Motor neuron (in vitro differentiated cells): ENCODE measurements at places on chromosomes 5 and 9. TPM values are rescaled to one million over a fixed set of nuclear protein-coding genes. Genes with fewer than 3 reads are reported as not detected.

Gene SHC3
- 22.4 and 27.8 TPM in 2 replicates for total RNA-seq

Gene PPP3R2
- not detected in 2 replicates for total RNA-seq

Gene SLC4A9
- 0.89 TPM in 1 of 2 replicates, not detected in the other for total RNA-seq

Gene DMRT3
- 0.41 and 0.64 TPM in 2 replicates for total RNA-seq

Gene ORM2
- total RNA-seq: not detected in 2 replicates

Gene GRM6
- total RNA-seq: 0.46 and 0.87 TPM in 2 replicates

Gene WDR38
- total RNA-seq: 0.26 and 0.50 TPM in 2 replicates

Gene ITGA2
- 0.73 and 1.3 TPM in 2 replicates for total RNA-seq

Gene SLC45A2
- 0.92 and 1.0 TPM in 2 replicates for total RNA-seq

Gene CTSV
- total RNA-seq: 3.0 and 3.3 TPM in 2 replicates

Gene GGTA1
- total RNA-seq: 0.34 and 0.43 TPM in 2 replicates

Gene TRIM7
- 1.4 and 2.3 TPM in 2 replicates for total RNA-seq

Gene FOXD4L3
- not detected in 2 replicates for total RNA-seq

Gene CDX1
- total RNA-seq: 0.27 TPM in 1 of 2 replicates, not detected in the other

Gene IL4
- not detected in 2 replicates for total RNA-seq

Gene PIGO
- total RNA-seq: 10.8 TPM in 2 replicates

Gene TSSK1B
- total RNA-seq: 0.27 TPM in 1 of 2 replicates, not detected in the other

Gene THBS4
- 20.4 and 21.1 TPM in 2 replicates for total RNA-seq

Gene EGR1
- total RNA-seq: 2.4 and 3.2 TPM in 2 replicates

Gene SLC25A2
- total RNA-seq: 0.25 TPM in 1 of 2 replicates, not detected in the other

Gene NUTM2G
- total RNA-seq: 3.0 and 3.6 TPM in 2 replicates

Gene C9
- not detected in 2 replicates for total RNA-seq

Gene FANCC
- total RNA-seq: 12.5 and 15.1 TPM in 2 replicates

Gene DAB2IP
- total RNA-seq: 20.0 and 20.2 TPM in 2 replicates

Gene WNK2
- 1.7 and 5.1 TPM in 2 replicates for total RNA-seq

Gene PKD2L2
- total RNA-seq: 0.43 and 0.63 TPM in 2 replicates

Gene SNCB
- total RNA-seq: 0.49 and 0.94 TPM in 2 replicates

Gene GMCL2
- 0.14 TPM in 1 of 2 replicates, not detected in the other for total RNA-seq

Gene TTC39B
- total RNA-seq: 4.9 and 5.5 TPM in 2 replicates

Gene PDE4D
- 8.7 and 10.1 TPM in 2 replicates for total RNA-seq

Gene FAM151B
- 2.1 and 2.4 TPM in 2 replicates for total RNA-seq

Gene RNF180
- 4.4 and 4.5 TPM in 2 replicates for total RNA-seq

Gene PCDHB14
- total RNA-seq: 15.5 and 16.7 TPM in 2 replicates

Gene PLPPR1
- 43.9 and 46.1 TPM in 2 replicates for total RNA-seq

Gene LCN1
- total RNA-seq: 9.4 and 10.3 TPM in 2 replicates

Gene PDZD2
- total RNA-seq: 1.3 and 1.6 TPM in 2 replicates

Gene BRINP1
- 10.5 and 10.7 TPM in 2 replicates for total RNA-seq

Gene FGD3
- 2.9 and 4.0 TPM in 2 replicates for total RNA-seq

Gene MEGF10
- 24.8 and 31.4 TPM in 2 replicates for total RNA-seq

Gene CNTNAP3B
- total RNA-seq: 0.61 and 1.1 TPM in 2 replicates

Gene REEP2
- 66.3 and 68.3 TPM in 2 replicates for total RNA-seq

Gene RASEF
- total RNA-seq: 0.82 and 0.83 TPM in 2 replicates

Gene PCDHB7
- 0.20 TPM in 1 of 2 replicates, not detected in the other for total RNA-seq

Gene PCDHGB2
- total RNA-seq: 0.62 and 0.63 TPM in 2 replicates

Gene FOXD4
- 0.81 and 1.2 TPM in 2 replicates for total RNA-seq

Gene C7
- total RNA-seq: 0.33 and 0.39 TPM in 2 replicates

Gene EIF4E1B
- 0.23 and 1.1 TPM in 2 replicates for total RNA-seq

Gene PROB1
- 0.88 and 1.5 TPM in 2 replicates for total RNA-seq

Gene PCDHGB5
- 0.18 and 0.31 TPM in 2 replicates for total RNA-seq

Gene PTGES
- total RNA-seq: 4.3 and 11.3 TPM in 2 replicates
